ENCODE measurements at places on chromosomes 5 and 9.

DNA sequence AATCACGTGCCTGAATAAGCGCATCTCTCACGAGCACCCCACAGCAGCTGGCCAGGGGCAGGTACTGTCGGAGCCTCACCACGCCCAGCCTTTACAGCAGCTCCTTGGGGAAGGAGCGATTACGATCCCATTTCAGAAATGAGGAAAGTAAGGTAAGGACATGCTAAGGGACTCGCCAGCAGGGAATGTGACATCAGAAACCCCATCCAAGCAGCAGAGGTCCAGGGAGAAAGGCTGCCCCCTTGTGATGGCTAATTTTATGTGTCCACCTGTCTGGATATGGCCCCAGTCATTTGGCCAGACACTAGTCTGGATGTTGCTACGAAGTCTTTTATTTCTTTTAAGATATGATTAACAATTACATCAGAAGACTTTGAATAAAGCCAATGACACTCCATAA lies 77.3 kb downstream of the UBE2QL1 start:
- DNase-seq, result no peak

DNA sequence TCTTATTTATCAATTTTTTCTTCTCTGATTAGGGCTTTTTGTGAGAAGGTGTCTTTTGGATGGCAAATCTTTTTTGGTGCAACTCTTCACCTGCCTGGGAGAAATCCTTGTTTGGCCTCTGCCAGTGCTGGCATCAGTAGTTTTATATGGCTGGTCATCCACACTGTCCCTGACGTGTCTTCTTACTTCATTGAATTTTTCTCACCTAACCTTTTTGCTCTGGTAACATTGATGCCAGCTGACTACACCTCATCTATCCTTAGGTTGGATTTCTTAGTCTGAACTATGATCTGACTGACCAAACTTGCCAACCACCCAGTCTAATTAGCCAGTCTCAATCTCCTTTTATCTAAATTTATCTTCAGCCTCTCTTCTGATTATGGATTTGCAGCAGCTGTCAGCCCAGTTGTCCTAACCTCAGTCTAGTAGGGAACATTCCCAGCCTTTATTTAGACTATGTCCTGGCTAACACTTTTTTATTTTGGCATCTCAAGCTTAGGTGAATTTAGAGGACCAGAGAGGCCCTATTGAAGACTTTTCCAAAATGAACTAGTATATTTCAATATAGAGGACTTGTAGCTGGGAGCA lies 10.6 kb upstream of the TMEM38B start:
- no peak for DNase-seq

DNA sequence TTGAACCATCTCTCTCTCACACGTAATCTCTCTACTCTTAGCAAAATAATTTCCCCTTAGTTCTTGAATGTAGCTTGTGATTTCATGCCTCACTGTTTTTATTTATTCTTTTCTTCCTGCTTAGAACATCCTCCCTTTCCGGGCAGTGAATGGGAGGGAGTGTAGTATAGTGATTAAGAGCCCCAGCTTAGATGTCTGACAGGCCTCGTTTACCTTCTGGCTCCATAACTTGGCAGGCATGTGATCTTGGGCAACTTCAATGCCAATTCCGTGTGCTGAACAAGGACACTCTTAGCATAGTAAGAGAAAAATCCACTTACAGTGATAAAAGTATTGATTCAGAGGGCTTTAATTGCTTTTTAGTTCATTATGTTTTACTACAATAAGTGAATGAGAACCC lies 96.3 kb upstream of the TNPO1 start:
- DNase-seq, result no peak

DNA sequence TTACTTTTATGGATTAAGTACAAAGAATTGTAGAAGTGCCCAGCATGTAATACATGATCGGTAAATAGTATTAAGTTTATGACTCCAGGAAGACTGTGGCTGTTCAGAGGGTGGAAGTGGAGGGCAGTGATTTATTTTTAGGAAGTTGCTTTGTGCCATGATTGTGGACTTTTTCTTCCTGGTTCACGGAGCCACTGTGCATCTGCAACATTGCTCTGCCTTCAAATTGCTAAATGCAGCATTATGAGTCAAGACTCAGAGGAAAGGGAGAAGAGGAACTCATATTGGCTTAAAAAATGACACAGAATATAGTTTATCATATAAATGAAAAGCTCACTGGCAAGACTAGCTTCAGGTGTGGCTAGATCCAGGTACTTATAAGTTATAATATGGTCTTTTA lies 301.5 kb downstream of the KCTD16 start:
- DNase-seq, result no peak

DNA sequence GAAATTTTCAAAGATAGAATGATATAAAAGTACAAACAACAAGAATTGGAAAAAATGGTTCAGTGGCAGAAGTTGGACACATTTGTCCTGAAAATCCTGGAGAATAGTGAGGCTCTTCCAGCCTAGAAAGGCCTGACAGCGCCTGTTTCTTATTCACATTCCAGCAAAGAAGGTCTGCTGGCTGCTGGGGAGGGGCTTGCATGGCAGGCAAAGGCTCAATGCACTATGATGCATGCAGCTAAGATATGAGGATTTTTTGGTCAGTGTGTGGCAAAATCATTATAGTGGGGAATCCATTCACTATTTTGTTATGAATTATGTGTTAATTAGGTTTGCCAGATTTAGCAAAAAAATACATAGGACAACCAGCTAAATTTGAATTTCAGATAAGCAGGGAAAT lies 243.9 kb upstream of the SLC30A5 start:
- no peak for DNase-seq

DNA sequence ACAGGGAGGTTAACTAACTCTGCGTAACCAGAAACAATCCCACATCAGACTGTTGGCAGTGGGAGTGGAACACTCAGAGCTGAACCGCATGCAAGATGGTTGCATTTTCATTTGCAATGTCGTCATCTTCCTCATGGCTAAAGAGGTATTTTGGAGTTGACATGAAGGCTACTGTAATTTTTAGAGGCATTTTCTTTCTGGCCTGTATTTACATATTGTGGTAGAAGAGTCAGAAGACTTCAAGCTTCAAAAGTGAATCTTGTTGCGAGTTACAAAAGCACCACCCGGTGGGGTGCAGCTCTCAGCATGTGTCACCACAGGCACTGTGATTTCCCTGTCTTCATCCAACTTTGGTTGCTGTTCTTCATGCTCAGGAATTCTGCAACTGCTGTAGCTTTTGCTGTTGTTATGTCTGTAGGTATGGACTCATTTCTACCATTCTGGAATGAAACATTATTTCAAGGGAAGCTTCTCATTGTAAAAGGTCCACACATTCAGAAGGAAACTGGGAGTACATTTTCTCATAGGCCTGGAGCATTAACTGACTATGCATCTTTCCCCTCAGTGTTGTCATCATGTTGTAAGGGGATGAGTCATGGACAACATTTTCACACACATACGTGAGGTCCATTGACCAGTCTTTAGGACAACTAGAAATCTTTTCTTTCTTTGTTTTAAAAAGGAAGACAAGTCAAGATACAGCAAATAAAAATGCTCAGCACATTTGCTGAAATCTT lies 35.4 kb upstream of the GDNF start:
- no peak for DNase-seq

- no peak for DNase-seq
Observed at GRCh38 chr5:111914966-111915636, 158.1 kb upstream of the NREP start.

DNA sequence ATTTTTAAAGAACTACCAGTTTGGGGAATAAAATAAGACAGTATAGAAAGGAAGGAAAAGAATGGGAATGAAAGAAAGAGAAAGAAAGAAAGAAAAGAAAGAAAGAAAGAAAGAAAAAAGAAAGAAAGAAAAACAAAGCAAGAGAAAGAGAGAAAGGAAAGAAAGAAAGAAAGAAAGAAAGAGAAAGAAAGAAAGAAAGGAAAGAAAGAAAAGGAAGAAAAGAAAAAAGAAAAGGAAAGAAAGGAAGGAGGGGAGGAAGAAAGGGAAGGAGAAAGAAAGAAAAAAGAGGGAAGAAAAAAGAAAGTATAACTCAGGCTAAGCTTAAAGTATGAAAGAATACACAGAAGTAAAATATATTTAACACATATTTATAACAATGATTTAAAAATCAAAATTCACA lies 51.0 kb upstream of the FGF10 start:
- DNase-seq, result no peak

GRCh38 chr9:109122726-109123621 lies 3.2 kb upstream of the TMEM245 start:
- DNase-seq, result no peak

GRCh38 chr5:145218982-145219381 lies 616.2 kb downstream of the PRELID2 start:
- DNase-seq, result no peak

DNA sequence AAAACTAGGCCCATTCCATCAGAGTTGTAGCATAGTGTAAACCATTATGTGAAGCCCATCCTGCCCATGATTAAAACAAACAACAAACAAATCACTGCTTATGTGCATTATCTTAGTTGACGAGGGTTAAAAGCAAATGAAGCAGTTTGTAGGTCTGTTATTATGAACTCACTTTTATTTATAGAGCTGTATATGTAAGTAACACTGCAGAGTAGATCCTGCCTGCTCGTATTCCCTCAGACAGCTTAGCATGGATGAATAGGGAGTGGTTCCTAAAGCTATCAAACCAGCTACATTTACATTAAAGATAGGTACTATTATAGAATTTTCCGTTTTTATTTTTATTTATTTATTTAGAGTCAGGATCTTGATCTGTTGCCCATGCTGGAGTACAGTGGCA lies 112.6 kb downstream of the GDNF start:
- DNase-seq, result no peak

DNA sequence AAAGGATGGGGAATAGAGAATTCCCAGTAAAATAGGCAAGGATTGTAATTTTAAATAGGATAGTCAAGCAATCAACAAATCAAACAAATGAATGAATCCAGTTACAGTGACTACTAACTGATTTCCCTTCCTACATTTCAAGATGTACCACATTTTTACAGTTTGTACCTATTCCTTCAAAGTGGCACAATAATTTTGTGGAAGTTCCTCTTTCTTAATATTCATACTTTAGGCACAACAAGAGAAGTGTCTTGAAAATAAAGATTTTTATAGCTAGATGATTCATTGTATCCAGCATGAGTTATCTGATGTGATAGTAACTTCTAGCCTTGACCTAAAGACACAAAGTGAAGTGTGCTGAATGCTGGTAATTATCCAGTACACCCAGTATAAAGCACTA lies 122.2 kb upstream of the ACOT12 start:
- DNase-seq, result no peak

GRCh38 chr9:38108326-38108725 lies 39.3 kb upstream of the SHB start:
- DNase-seq, result no peak

GRCh38 chr5:64273276-64273675 lies 107.6 kb downstream of the RNF180 start:
- no peak for DNase-seq

DNA sequence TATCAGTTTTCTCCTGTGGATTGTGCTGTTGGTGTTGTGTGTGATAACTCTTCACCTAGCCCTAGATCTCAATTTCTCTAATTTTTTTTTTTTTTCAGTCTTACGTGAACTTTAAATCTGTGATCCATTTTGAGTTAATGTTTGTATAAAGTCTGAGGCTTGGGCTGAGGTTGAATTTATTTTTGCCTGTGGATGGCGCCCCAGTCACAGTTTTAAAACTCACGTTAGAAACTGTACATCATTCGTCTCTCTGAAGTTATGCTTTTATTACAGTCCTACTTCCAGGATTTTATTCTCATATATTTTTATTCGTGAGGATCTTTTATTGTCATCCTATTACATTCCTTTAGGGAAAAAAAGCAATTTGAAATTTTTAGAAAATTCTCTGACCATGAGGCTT lies 103.1 kb downstream of the EHMT1 start:
- DNase-seq, result no peak

DNA sequence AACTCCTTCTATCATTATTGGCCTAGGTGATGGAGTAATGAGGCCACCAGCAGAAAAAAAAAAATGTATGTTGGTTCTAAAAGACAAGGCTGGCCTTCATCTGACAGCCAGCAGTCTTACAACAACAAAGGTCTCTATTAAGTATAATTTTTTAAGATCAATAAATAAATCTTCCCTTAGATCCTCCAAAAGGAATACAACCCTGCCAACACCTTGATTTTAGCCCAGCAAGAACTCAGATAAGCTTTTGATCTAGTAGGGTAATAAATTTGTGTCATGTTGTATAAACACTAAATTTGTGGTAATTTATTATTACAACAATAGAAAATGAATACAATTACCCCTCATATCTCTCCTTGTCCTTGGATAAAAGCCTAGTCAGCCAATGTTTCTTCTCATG lies 633.2 kb upstream of the FAM174A start:
- no peak for DNase-seq

- no peak for DNase-seq
Observed at GRCh38 chr5:142065273-142065672, 43.3 kb upstream of the NDFIP1 start.

GRCh38 chr5:90866333-90866732 lies 307.7 kb downstream of the ADGRV1 start:
- DNase-seq, result peak; percentile 48

DNA sequence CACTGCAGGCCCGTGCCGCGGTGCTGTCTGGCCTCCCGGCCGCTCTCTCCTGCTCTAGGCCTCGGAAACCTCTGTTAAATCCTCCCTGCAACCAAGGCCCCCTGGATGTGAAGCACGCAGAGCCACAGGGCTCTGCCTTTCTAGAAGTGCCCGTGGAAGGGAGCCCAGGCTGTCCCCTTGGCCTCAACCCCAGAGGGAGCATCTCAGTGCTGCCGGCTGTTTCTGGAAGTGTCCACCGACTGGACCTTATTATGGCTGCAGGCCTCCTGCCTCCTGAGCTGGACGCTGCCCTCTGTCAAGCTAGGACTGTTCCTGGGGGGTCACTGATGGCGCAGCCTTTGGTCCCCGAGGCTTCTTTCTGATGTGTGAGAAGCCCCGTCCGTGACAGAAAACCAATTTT lies 40.4 kb upstream of the PHYKPL start:
- DNase-seq, result no peak

- DNase-seq, result no peak
Observed at GRCh38 chr9:90025816-90026215, 421.0 kb downstream of the GADD45G start.

- DNase-seq, result no peak
Observed at GRCh38 chr5:143569722-143570567, 166.5 kb upstream of the NR3C1 start.

GRCh38 chr5:102314328-102314727 lies 18.2 kb upstream of the SLCO4C1 start:
- no peak for DNase-seq

- no peak for DNase-seq
Observed at GRCh38 chr9:72486594-72486955, 34.8 kb upstream of the TMC1 start.

GRCh38 chr5:134355681-134356080 lies 11.3 kb downstream of the CDKL3 start:
- no peak for DNase-seq
